ENCODE measurements at places on chromosomes 5 and 9.

- no peak for DNase-seq
Measured at GRCh38 chr5:141077826-141078225, 16.6 kb upstream of the PCDHB2 start.

- DNase-seq: no peak
Measured at GRCh38 chr5:11396917-11397316, 507.3 kb downstream of the CTNND2 start.

GRCh38 chr9:27505744-27506161 lies 18.3 kb upstream of the IFNK start:
- no peak for DNase-seq

GRCh38 chr5:537621-538071 lies 13.4 kb upstream of the SLC9A3 start:
- DNase-seq: no peak

- DNase-seq: no peak
Measured at GRCh38 chr5:54403885-54404416, 51.5 kb upstream of the HSPB3 start.

GRCh38 chr9:130254747-130255630 lies 10.6 kb upstream of the HMCN2 start:
- DNase-seq: no peak

DNA sequence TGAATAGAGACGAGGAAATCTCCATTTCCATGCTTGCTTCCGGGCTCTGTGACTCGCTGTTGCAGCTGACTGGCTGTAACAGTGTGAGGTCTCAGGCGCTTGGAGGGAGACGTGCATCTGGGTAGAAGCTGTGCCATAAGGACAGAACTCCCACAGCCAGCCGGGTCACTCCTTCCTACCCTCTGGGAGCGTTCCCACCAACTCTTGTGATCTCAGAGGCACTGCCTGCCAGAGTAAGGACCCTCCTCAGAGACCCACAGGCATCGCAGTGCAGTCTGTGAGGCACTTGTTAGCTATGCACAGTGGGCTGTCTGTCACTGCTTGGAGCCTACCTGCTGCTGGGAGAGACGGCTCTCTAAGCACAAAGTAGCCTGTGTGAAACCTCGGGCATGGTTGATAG lies 203.4 kb upstream of the SEMA6A start:
- no peak for DNase-seq

DNA sequence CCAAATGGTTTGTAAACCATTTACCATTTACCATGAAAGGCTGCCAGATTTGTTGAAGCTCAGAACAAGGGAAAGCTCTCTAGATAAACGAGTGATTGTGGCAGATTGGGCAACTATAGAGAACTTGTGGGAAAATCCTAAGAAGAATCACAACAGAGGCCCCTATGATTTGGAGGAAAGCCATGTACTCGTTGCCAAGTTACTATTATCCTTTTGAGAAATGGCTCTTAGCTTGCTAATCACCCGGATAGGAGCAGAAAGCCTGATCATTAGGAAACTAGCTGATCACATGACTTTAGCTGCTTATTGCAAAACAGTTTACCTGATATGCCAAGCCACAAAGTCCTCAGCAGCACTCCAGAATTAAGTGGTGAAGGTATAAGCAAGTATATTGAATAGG lies 23.5 kb upstream of the ATG10 start:
- no peak for DNase-seq

DNA sequence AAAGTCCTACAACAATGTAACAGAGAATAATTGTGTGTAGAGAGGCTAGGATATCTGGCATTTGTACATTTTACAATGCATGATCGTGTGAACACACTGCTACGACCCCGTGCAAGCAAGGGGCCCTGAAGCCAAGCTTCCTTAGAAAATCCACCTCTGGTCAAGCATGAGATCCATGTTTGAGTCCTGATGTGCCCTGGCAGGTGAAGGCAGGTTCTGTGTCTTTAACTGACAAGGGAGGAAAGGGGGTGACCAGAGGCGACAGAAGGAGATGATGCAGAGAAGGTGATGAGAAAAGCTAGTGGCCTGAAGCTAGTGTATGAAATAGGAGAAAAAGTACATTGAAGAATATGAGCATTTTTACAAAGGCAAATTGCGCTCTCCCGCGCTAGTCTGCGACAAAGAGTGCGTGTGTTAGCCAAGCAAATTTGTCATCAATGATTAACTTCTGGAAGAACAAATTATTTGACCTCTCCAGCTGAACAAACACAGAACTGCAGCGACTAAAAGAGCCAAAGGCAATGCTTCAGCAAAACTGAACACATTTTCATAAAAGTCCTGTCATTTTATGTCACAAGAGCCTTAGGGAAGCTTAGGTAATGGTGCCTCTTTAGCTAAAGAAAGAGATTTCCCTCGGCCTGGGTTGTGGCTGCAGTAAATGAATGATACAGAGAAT lies 101.7 kb upstream of the DAPK1 start:
- no peak for DNase-seq

DNA sequence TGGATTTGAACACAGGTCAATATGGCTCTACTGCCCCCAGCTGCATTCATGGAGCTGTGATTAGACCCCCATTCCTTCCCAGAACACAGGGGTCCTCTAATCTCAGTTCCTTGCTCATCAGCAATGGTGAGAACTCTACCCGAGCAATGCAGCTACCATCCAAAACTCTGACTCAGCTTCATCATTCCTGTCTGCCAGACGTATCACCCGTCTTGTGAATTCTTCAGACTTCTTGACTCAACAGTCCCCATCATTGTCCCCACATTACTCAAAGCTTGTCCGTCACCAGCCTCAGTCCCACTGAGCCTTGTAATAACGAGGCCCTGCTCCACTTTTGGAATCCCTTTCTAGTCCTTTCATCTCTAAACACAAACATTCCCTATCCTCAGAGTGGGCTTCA lies 36.3 kb upstream of the STX17 start:
- DNase-seq: no peak

GRCh38 chr9:26888271-26888670 lies 4.3 kb downstream of the CAAP1 start:
- DNase-seq: no peak

GRCh38 chr5:12102151-12102550 lies 197.9 kb upstream of the CTNND2 start:
- no peak for DNase-seq

DNA sequence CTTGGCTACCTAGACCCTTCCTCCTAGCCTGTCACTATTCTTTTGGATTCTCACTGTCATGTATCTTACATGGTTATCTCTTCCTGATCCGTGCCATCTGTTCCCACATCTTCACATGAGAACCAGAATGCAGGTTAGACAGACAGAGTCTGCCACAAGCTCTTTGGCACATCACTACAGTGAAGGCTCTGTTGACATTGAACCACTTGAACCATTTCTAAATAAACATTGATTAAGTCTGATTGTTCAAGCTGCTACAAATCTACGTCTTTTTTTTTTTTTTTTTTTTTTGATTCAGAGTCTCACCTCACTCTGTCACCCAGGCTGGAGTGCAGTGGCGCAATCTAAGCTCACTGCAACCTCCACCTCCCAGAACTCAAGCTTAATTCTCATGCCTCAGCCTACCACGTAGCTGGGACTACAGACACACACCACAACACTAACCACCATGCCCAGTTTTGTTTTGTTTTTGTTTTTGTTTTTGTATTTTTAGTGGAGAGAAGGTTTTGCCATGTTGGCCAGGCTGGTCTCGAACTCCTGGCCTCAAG lies 85.1 kb upstream of the LRRTM2 start:
- no peak for DNase-seq

DNA sequence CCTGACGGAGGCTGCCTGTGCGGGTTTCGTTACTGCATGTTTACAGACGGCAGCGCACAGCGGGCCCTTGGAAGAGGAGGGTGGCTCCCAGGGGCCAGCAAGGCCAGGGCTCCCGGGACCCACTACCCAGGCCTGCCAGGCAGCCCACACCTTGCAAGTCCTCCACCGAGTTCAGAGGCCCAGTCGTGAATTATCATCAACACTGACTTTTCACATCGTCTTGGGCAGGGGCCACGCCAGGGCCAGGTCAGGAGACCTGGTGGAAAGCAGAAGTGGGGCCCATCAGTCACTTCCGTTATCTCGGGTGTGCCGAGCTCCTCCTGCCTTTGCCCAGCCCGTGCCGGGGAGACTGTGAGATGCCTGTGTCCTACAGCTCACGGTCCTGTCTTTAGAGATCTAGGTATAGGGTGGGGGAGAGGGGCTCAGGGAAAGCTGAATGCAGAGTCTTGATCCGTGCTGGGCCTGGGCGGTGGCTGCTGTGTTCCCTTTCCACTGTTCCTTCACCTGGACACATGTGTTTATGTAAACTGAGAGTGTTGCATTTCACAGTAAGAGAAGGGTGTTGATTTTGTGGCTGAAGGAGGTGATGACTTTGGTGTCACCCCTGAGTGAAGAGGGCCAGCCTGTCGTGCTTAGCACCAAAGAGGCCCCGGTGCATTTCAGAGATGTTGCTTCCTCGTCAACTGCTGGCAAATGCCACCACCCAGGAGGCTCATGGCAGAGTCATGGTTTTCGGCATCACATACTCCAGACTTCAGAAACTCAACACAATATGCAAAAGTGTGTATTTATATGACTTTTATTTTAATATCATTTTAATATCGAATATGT lies 175.2 kb downstream of the GAPVD1 start:
- DNase-seq: no peak

DNA sequence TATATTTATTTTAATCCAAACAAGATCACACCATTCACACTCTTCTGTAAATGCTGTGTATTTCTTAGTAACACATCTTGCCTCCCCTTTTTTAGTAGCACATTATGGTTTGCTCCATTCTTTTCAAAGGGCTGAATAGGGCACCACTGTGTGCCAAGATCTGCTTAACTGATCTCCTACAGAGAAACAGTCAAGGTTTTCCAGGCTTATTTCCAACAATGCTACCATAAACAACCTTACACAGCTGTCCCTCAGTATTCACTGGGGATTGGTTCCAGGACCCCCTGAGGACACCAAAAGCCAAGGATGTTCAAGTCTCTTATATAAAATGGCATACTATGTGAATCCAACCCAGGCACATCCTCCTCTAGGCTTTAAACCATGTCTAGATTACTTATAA lies 16.5 kb downstream of the GOLM1 start:
- no peak for DNase-seq

DNA sequence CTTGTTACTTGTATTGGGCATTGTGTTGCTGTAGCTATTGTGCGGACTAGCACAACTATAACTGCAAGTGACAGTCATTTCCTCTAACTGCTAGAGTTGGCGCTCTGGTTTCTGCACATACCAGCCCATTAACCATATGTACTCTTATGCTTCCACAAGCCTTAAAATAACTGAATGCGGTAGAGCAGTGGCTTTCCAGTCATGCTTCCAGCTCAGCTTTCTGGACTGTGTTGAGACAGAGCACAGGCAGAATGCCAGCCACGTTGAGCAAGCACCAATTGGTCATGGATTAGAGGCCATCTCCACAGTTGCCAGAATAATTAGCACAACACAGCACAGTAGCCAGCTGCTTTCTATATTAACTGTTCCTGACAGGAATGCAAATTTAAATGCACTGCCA lies 12.2 kb downstream of the INVS start:
- DNase-seq: no peak

GRCh38 chr5:1312206-1312605 lies 17.3 kb upstream of the TERT start:
- no peak for DNase-seq

DNA sequence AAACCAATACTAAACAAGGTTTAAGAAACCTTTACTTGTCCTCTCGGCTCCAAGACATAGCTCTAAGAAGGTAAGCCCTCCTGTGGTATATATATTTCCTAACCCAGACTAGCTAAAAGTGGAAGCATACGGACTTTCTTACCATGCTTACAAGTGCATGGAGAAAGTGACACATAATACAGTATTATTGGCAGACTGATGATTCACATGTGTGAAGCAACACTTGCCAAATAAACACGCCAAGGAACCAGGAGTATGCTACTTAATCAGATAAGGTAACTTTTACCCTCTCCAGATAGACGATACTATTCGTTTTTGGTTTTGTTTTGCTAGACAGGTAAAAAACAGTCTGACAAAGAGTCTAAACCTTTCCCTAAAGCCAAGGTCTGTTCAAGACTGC lies 264.1 kb downstream of the MLLT3 start:
- DNase-seq: no peak

DNA sequence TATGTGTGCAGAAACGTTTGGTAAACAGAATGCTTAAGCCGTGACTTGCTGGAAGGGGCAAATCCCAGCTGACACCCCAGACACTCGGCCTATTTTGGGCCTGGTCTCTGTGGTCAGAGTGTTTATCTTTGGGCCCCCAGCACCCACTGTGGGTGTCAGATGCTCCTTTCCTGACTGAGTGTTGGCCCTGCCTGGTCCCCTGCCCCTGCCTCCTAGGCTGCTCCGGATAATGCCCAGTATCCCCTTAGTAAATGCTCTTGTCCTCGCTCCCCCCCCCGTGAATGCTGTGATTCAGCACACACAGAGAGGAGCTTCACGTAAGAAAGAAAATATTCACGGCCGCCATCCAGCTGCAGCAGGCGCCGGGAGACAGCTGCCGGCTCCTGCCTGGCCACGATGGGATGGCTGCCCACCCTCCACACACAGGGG lies 11.3 kb upstream of the ANGPTL2 start:
- no peak for DNase-seq

DNA sequence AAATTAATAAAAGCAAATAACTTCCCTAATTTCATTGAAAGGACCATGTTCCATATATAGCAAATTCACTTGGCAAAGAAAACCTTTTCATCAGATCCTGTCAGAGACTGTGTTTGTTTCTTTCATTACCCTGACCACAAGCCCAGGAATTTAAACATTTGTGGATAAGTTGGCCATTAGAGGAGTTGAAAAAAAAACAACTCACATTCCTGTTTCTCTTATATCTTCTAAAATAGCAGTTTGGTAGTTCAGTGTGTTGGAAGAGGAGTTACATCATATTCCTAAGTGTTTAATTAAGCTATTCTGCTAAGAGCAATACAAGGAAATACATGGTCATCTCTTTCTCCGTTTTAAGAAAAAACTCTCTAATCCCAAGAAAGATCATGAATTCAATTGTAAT lies 505.6 kb downstream of the TLE1 start:
- DNase-seq: no peak

DNA sequence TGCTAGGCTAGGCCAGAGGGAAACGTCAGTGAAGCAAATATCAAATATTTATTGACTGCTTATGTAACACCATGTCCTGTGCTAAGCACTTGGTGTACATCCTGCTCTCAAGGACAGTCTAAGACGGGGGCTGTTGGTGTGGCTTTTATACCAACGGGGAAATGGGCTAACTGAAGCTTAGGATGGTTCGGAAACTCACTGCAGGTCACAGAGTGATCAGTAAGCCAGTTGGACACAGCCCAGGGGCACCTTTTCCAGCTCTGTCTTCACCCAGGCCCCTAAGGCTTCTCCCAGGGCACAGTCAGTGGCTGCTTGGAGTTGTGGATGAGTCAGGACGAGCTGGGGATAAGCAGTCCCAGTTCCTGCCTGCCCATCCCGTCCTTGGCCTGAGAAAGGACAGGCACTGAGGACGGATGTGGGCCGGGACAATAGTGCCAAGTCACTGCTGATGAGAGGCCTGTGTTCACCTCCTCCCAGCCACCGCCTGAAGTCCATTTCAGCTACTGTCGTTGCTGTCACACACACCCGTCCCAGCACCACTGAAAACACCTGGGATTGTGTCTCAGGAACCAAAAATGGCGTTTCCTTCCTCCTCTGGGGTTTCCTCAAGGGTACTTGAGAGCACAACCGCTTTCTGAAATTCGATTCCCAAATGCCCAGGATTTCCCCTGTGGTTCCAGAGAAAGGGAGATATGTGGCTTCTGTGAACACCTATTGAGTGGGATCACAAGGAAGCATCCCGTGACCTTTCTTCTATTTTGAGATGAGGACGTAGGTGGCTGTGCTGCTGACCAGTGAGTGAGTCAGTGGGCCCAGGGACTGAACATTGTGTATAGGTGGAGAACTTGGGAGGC lies 17.5 kb upstream of the SPRY4 start:
- DNase-seq: no peak

GRCh38 chr5:97918620-97919019 lies 735.6 kb upstream of the RIOK2 start:
- DNase-seq: no peak

All from activated naive CD4-positive, alpha-beta T cell (primary cell).